IPS-NIHi11 (cell line): ENCODE measurements at places on chromosomes 7 and 10.

DNA sequence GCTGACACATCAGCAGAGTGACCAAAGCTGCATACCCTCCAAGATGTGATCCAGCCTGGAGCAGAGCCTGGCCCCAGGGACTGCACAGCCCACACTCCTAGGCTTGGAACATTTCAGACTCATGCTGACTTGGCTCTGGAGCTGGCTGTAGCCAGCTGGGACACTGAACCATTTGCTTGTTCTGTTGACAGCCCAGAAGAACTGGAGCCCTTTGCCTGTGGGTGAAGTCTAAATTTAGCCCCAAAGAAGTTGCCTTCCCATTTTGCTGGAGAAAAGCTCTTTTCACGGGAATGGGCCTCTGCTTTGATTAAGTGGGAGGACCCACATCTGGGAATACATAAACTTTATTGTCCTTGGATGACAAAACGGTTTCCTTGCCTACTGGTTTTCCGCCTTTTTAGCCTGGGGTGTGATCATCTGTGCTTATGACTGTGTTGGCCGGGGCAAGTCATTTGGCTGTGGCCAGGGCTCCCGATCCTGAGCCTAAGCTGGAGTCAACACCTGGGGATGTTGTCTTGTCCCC lies 186.2 kb upstream of the BMPER start:
- no peak for DNase-seq

DNA sequence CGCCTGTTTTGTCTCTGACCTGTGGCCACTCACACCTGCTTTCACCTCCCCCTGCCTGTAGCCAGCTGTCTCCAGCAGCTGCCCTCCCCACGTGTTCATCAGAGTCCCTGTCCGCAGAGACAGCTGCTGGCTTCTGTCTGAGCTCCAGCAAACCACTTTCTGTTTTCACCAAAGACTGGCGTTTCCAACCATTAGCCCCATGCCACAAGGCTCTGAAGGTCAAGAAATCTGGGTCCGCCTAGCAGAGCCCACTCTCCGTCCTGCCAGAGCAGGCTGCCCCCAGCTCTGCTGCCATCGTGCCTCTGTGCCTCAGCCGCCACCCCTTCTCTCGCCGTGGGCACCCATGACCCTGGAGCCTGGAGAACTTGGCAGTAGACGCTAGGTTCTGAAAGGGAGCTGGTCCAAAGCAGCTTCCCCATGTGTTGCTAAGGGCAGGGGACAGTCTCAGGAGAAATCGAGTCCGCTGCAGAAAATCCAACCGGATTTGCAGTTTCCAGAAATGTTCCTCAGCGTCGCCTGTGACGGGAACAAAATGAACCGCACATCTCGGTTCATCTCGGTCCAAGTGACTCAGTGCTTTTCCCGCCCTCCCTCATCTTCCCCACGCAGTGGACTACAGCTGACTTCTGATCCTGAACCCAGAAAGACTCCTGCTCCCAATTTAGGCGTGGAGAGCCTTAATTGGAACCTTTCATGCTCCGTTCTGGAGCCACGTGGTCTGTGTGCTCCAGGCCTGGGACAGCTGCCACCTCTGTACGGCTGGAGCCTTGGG lies 28.0 kb downstream of the TMEM120A start:
- DNase-seq: no peak

GRCh38 chr7:29316926-29317325 lies 122.4 kb downstream of the CHN2 start:
- DNase-seq: no peak

DNA sequence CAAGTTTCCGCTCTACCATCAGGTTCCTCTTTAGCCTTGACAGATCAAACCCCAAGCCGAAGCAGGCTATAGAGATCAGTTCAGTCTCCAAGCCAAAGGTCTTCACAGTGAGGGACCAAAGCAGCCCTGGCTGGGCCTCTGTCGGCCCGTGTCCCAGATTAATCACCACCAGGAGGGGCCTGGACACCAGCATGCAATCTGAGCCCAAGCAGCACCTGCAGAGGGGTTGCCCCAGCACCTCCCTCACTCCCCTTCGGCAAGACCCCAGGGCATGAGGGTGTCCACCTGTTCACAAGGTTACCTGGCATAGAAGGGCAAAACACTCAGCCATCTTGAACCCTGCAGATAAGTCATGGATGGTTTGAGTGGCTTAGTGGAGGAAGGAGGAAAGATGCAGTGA lies 36.0 kb downstream of the FBXW4 start:
- no peak for DNase-seq

DNA sequence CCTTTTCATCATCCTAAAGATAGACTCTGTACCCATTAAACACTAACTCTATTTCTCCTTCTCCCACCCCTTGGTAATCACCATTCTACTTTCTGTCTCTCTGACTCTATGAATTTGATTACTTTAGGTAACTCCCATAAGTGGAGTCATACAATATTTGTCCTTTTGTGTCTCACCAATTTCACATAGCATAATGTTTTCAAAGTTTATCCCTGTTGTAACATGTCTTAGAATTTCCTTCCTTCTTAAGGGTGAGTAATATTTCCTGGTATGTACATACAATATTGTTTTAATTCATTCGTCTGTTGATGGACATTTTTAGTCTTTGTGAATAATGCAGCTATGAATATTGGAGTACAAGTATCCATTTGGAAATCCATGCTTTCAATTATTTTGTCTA lies 50.9 kb upstream of the CDCA7L start:
- DNase-seq: no peak

DNA sequence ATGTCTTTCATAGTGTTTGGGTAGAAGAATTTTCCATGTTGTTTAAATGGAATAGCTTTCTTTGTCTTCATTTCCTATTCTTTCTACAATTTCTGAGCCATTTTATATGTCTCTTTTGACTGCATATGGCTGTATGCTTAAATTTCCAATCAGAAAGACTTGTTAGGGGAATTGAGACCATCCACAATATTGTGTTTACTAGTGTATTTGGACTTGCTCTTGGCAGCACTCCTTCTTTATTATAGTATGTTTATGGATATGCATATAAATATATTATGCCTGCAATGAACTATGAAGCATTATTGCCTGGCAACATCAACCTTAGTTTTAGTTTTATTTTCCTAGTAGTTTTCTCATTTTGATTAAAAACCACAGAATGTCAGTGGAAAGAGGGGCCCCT lies 92.7 kb downstream of the NRG3 start:
- DNase-seq: no peak

DNA sequence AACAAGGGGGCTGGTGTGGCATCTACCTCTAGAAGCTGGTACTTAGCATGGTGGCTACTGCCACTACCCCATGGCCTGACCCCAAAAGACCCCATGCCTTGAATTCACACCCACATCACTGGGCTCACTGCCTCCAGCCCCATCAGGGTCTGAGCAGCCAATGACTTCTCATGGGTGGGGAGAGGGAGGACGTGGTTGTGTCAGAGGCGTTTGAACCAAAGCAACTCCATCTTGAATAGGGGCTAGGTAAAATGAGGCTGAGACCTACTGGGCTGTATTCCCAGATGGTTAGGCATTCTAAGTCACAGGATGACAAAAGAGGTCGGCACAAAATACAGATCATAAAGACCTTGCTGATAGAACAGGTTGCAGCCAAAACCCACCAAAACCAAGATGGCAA lies 15.2 kb downstream of the KCP start:
- no peak for DNase-seq

GRCh38 chr10:114328874-114329273 lies 75.4 kb downstream of the AFAP1L2 start:
- DNase-seq: no peak

DNA sequence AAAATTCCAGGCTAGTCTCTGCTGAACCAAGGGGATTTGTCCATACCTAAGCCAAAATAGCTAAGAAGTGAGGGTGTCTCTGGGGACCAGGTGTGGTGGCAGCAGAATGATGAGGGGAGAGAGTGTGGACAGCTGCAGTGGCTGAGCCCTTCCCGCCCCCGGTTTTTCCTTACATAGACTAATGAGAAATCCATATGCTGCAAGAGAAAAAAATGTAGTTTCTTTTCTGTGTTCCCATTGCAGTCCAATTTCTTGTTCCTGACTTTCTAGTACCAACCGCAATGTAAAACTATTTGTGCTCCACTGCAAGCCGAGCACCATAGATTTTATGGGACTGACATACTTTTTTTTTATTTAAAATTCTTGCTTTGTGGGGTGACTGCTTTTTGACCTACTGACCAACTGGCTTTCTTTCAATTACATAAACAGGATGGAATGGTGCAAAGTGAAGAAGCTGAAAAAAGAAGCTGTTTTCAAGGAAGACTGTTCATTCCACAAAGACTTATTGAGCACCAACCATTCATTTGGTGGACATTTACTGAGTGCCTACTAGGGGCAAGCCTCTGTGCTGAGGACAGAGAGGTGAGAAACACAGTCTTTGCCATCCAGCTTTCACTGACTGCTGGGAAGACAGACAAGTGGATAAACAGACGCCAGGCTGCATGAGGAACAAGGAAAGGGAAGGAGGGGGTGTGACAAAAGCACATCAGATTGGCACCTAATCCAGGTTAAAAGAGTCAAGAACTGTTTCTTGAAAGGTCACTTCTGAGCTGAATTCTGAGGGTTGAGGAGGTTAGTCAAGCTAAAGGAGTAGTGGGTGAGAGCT lies 9.8 kb downstream of the CEP41 start:
- DNase-seq: no peak

GRCh38 chr10:58590152-58590840 lies 77.6 kb downstream of the BICC1 start:
- DNase-seq: no peak

DNA sequence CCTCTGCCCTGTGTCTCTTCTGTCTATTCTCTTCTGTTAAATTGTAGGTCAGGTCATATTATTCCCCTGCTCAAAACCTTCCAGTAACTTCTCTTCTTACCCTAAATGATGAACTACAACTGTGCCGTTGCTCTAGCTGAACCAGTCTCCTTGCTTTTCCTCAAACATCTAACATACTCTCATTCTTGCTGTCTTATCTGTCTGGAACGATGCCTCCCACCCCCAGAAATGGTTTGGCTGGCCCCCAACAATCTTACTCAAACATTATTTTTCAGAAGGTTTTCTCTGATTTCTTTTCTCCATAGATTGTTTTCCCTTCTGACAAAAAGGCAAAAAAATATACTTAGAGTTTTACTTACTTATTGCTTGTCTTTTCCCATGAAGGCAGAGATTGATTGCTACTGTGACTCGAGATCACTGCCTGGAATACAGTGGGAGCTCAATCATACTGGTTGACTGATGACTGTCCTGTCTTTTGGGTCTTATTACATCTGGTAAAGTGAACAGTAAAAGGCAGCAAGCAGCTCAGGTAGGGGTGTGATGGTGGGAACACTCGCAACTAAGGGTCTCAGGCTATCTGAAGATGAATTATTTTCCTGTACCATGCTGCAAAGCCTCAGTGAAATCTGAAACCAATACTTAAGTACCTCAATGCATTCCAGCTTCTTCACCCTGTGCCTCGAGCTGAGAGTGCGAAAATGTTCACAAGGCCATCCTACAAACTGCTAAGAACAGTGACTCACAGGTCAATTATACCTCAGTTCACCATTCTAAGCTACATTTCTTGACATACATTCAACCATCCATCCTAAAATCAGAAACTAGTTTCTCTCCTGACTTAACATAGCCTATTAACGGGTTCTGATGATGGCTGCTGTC lies 67.6 kb downstream of the DNMBP start:
- DNase-seq: no peak

DNA sequence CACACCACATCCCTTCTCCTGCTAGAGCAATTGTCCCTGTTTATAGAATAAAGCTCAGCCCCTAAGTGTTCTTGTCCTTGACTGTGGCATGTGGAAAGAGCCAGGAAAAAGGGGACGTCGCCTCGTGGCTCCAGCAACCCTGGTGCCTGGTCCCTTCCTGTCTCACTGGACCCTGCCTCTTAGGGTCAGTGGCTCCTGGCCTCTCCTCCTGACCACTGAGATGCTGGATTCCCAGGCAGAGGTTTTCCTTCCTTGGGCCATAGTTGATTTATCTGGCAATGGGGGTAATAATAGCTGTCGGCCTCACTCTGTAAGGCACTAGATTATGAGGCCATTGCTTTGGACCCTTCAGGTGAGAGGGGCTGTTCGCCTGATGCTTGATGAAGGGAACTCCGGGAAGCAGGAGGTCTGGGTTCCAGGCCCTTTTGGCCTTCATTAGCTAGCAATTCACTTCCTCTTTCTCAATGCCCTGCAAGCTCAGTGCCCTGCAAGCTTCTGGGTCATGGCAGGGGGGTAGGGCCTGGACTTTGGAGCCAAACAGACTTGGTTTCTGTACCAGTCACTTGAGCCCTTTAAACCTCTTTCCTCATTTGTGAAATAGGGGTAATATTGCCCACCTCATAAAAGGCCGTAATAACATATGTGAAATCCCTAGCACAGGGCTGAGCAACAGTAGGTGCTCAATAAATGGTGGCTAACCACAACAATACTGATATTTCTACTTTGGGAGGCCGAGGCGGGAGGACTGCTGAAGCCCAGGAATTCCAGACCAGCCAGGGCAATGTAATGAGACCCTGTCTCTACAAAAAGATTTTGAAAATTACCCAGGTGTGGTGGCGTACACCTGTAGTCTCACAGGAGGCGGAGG lies 1.1 kb downstream of the ASL start:
- DNase-seq: no peak

DNA sequence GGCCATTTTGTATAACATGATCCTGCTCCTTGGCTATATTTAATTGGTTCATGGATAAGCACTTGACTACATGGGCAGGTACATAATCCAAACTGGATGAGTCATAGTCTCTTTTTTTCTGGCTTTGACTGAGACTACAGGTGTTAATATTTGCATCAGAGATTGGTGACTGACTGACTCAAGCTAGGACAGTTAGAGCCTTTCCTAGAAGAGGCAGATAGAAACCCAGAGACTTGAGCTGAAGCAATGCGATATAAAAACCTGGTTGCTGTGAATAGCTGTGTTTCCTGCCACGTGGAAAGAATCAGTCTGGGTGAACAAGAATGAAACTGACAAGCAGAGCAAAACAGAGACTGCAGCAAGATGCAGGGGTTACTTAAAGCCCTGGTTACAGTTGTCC lies 81.0 kb downstream of the SAMD9 start:
- no peak for DNase-seq

DNA sequence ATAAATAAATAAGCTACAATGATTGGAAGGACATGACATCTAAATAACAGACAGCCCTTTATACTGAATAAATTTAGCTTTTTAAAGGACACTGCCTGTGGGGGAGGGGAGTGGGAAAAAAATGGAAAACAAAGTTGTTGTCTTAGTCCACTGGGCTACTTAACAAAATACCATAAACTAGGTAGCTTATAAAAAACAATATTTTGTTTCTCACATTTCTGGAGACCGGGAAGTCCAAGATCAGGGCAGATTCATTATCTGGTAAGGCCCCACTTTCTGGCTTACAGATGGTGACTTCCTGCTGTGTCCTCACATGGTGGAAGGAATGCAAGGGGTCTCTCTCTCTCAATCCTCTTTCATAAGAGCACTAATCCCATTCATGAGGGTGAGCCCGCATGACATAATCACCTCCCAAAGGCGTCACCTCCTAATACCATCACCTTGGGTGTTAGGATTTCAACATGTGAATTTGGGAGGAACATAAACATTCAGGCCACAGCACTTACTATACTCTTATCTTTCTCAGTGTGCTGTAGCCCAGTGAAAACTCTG lies 43.0 kb downstream of the DNAJC12 start:
- DNase-seq: no peak

GRCh38 chr10:25933653-25934608 lies at the start of gene MYO3A:
Gene MYO3A, plus strand, starts transcription at chr10:25934229. Its CDS starts 17,882 bp downstream, at chr10:25952111.
- DNase-seq: peak; percentile 66

- DNase-seq: peak; percentile 88
These were observed 83.2 kb upstream of the KIF5B start for GRCh38 chr10:32139223-32140073.

GRCh38 chr7:78607099-78607498 lies 808.5 kb downstream of the PHTF2 start:
- DNase-seq: peak; percentile 48
